ENCODE measurements at places on chromosomes 11 and 22.
A peak's percentile ranks its signal among the peaks of the same experiment; 100 is the strongest.

- DNase-seq = no peak
Observed at GRCh38 chr11:27355575-27356104, 7.4 kb downstream of the CCDC34 start.

- DNase-seq = peak; percentile 46
Observed at GRCh38 chr11:76282811-76283595, 76.7 kb upstream of the WNT11 start.

GRCh38 chr11:116534270-116534975 lies 238.4 kb downstream of the BUD13 start:
- no peak for DNase-seq

- no peak for DNase-seq
Observed at GRCh38 chr11:41134971-41135370, 324.5 kb downstream of the LRRC4C start.

DNA sequence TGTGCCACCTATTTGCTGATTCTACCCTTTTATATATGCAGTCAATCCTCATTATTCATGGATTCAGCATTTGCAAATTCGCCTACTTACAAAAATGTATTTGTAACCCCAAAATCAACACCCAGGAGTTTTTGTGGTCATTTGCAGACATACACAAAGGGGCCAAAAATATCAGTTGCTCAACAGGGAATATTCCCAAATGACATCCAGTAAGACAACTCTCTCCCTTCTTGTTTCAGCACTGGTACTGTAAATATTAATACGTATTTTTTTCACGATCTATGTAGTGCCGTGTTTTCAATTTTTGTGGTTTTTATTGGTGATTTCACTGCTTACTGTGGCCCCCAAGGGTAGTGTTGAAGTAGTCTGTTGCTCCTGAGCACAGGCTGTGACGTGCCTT lies 11.8 kb upstream of the CAVIN3 start:
- DNase-seq = no peak

DNA sequence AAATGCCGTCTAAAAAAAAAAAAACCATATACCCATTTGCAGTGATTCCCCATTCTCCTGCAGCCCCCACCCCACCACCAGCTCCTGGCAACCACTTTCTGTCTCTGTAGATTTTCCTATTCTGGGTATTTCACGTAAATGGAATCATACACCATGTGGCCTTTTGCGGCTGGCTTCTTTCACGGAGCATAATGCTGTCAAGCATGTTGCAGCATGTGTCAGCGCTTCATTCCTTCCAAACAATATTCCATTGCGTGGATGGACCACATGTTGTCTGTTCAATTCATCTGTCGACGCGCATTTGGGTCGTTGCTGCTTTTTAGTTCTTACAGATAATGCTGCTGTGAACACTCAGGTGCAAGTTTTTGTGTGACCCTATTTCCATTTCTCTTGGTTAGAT lies 14.8 kb upstream of the EMID1 start:
- DNase-seq = no peak

- DNase-seq = peak; percentile 33
Observed at GRCh38 chr11:16169541-16169940, 186.8 kb downstream of the SOX6 start.

- DNase-seq = no peak
Observed at GRCh38 chr11:78319453-78319955, 98.1 kb downstream of the GAB2 start.

- DNase-seq = no peak
Observed at GRCh38 chr11:72436661-72437060, 2.3 kb upstream of the CLPB start.

DNA sequence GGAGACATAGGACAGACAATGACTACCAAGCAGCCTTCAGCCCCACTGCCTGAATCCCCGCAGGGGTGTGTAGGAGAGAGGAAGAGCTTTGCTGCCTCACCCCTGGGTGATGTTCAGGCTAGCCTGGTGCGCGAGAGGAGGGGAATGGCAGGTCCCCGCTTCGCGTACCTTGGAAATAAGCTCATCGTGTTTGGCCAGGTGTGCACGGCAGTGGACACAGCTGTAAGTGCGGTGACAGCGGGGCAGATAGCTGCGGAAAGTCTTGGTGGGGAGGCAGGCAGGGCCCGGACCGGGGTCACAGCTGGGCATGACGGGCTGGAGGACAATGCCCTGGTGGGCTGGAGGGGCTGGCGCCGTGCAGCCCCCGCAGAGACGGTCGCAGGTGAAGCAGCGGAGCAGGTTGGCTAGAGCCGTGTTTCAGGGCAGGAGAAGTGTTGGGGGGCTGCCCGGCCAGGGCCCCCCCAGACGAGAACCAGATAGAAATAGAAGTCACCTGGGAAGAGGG lies 2.9 kb downstream of the YPEL4 start:
- DNase-seq = peak; percentile 60

DNA sequence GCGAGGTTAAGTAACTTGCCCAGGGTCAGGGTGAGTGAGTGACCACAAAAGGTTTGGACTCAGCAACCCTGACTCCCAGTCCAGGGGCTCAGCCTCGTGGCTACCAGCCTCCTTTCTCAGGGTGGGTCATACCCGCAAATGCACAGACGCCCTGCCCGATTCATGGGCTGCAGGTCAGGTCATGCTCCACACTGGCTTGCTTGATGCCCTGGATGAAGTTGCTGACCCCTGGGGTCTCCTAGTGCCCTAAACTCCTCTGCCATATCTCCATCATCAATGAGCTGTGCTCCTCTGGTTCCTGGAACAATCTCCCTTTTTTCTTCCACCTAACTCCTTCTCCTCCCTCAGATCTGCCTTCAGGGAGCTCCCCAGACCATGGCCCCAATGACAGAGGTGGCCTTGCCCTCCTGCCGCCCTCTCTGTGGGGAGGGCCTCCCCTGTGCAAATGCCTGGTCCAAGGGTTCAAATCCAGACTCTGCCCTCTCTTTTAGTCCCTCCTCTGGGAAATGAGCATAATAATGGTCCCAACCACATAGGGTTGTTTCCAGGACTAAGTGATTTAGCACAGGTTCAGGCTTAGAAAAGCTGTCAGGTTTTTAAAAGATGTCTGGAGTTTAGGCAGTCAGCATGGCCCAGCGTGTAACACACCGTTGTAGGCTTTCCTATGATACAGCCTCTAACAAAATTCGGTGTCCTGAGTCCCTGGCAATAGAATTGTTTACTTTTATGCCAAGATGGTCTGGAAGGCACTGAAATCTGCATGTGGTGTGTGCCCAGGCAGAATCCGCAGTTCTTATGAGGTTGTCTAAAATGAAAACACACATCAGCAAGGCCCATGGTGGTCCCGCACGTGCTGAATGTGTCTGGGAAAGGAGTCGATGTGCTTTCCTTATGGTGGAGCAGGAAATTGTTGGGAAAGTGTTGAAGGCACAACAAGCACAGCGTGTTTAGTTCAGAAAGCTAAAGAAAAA lies 63.6 kb downstream of the CD82 start:
- DNase-seq = no peak

GRCh38 chr11:86586307-86586706 lies 86.1 kb downstream of the ME3 start:
- DNase-seq = no peak

GRCh38 chr11:14645015-14645912 lies 1.7 kb downstream of the PDE3B start:
- no peak for DNase-seq

DNA sequence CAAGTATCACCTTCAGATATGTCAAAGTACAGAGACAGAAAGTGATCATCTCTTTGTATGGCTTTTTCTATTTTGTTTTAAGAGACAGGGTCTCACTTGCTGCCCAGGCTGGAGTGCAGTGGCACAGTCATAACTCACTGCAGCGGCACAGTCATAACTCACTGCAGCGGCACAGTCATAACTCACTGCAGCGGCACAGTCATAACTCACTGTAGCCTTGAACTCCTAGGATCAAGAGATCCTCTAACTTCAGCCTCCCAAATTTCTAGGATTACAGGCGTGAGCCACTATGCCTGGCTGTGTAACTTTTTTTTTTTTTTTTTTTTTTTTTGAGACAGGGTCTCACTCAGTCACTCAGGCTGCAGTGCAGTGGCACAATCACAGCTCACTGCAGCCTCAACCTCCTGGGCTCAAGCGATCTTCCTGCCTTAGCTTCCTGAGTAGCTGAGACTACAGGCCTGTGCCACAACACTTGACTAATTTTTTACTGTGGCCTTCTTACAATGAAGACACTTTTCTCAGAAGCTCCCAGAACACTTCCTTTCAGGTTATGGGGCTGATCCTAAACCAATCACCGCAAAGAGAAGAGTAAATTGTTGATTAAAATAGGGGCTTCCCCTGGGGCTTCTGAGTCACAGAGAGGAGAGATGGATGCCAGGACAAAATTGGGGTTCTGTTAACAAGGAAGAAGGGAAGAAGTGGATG lies 9.0 kb upstream of the HIKESHI start:
- DNase-seq = no peak

GRCh38 chr11:57649826-57650738 lies at the start of gene YPEL4:
Gene YPEL4, minus strand, starts transcription at chr11:57649912. Its CDS starts 2,805 bp downstream, at chr11:57647107.
- peak; percentile 88 for DNase-seq

- peak; percentile 72 for DNase-seq
Observed at GRCh38 chr11:19660076-19660475, 52.6 kb upstream of the NAV2 start.

DNA sequence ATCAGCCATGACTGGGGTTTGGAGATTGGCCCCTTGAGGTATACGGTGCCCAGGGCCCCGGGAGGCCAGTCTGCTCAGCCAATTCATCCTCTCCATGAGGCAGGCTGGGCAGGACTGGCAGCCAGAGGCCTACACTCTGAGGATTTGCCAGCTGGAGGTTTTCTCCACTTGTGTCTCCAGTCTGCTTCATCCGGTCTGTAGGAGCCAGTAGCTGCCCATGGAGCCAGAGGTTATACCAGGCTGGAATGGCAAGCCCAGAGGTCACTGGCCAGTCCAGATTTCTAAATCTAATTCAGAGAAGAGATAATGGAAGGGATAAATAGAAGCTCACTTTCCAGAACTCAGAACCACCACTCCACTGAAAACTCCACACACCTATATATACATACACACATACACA lies 10.0 kb downstream of the FHIP1B start:
- DNase-seq = no peak

DNA sequence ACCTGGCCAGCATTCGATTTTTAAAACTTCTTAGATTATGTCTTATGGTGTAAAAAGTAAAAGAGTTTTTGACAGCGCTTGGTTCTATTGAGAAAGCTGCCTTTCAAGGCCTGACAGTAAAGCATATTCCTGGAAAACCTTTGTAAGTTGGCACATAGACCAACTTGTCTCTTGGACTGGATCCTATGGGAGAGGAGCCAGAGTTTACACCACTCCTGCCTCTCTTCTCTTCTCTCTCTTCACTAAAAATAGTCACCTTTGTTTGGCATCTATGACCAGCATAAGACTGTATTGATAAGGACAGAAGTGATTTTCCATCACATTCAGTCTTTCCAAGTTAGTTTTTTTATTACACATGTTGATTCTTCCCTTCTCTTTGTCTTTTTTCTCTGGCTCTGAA lies 33.7 kb downstream of the CSRP3 start:
- no peak for DNase-seq

DNA sequence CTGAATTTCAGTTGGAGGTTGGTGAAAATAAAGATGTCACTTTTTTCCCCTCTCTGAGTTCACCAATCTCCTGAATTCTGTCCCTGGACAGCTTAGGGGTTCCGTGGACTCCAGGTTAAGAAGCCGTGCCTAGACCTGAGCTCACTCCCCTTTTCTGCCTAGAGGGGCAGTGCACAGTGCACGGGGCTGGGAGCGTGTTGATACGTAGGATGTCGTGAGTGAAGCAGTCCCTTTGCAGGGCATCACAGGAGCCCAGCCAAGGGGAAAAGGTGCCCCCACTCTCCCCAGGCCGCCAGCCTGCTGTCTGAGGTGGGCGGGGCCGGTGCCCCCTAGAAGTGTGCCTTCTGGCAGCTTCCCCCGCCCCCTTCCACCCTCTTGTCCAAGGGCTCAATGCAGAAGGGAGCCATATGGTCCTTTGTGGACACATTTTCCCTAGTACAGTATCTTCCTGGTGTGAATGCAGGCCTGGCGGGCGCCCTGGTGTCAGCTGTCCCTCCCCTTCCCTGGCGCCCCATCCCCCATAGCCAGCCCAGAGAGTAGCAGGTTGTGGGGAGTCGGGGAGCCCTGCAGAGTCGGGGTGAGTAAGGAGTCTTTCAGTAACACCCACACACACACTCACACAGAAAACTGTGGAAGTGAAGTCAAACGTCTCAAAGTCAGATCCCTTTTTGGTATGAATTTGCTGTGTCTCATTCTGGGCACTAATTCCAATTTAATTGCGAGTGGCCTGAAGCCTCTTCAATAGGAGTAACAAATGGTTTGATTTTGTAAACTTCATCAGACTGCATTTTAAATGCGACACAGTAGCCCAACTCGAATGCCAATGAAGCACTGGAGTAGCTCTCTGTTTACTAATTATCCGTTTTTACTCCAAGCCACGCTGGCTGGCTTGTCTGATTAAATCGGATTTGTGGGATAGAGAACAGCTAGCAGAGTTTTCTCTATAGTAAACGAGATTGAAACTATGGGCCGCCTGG lies 67.5 kb upstream of the NNMT start:
- DNase-seq = no peak

- no peak for DNase-seq
Observed at GRCh38 chr11:33690290-33691065, 10.1 kb downstream of the C11orf91 start.

- DNase-seq = no peak
Observed at GRCh38 chr11:27551127-27551526, 44.6 kb upstream of the LIN7C start.

DNA sequence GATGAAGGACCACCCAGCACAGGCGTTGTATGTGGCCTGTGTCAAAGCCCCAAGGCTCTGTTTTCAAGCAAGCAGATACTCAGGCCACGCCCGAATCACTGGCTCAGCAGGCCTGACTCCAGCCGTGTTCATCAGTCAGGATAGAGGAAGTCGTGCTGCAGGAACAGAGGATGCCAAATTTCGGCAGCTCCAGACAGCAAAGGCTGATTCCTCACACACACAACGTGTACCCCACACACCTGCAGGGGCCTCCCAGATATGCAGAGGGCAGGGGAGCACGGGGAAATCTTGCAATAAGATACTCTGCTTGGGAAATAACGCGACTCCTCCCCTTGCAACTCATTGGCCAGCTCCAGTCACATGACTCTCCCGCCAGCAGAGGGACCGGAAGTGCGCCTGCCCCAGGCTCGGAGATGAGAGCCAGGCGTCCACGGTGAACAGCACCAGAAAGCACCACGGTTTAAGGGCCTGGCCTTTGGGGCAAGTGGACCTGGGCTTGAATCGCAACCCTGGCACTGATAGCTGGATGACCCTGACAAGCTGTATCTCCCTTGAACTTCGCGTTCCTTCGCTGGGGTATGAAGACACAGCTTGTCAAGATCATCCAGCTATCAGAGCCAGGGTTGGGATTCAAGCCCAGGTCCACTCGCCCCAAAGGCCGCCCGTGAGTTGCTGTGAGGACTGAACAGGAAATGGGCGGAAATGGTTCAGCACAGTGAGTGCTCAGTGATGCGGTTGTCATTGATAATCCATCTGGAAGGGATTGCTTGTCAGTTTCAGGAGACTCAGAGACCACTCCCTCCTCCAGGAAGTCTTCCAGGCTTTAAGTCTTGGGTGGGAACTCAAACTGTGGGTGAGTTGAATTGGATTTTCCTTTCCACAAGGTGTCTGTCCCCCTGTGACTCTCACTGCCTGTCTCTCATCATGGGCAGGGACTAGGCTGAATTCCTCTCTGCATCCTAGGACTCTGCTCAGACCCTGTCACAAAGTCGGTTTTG lies 88.5 kb downstream of the MYEOV start:
- DNase-seq = peak; percentile 48

- DNase-seq = peak; percentile 13
Observed at GRCh38 chr11:18791969-18792628, 501 bp upstream of the PTPN5 start.

Measured in mesendoderm (in vitro differentiated cells).